ENCODE measurements at places on chromosomes 16 and 17.

DNA sequence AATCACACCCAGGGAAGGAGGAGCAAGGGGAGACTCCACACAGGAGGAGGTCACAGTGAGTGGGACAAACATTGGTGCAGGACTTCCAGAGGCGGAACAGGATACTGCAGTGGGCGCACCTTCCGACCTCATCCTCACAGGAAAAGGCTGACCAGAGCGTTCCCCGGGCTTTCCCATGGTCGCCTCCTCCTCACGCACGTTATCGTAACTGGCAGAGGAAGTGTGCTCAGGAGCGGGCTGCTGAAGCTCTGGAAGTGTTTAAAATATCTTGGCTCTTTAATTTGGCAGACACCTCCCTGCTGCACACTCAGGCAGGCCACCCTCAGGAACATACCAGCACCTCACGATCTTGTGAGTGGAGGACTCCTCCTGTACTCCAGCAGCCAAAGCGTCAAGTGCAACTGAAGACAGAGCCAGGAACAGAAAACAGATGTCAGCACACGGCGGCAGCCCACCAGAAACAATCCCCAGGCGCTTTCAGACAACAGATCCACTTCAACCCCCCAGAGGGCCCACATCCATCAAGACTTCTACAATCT, 17.5 kb downstream of the FANCA start:
- H3K27ac ChIP-seq: no peak overlapping the region
- no peak overlapping the region for H3K4me3 ChIP-seq
- peaks cover 95% of the 10 kb centered on the region for H3K36me3 ChIP-seq
- no peaks in the 10 kb centered on the region for H3K27me3 ChIP-seq
- no peaks in the 10 kb centered on the region for H3K4me1 ChIP-seq

DNA sequence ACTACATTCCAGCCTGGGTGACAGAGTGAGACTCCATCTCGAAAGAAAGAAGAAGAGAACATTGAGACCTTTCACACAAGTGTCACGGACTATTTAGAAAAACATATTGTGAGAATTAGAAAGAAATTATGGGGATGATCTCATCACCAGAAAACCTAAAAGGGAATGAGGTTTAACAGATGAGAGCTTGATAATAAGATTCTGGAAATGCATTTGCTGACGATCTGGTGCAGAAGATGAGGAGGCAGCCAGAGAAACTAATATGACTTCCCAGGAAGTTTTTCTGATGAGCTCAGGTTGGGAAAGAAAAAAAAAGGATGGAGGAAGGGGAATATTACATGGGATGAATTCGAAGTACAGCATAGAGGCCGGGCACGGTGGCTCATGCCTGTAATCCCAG, 10.8 kb upstream of the APOH start:
- H3K27me3 ChIP-seq: peaks cover 3% of the 10 kb centered on the region
- no peak overlapping the region for H3K4me3 ChIP-seq
- peak overlapping the region; percentile 59 for H3K27ac ChIP-seq
- no peaks in the 10 kb centered on the region for H3K36me3 ChIP-seq
- peaks cover 9% of the 10 kb centered on the region for H3K4me1 ChIP-seq

DNA sequence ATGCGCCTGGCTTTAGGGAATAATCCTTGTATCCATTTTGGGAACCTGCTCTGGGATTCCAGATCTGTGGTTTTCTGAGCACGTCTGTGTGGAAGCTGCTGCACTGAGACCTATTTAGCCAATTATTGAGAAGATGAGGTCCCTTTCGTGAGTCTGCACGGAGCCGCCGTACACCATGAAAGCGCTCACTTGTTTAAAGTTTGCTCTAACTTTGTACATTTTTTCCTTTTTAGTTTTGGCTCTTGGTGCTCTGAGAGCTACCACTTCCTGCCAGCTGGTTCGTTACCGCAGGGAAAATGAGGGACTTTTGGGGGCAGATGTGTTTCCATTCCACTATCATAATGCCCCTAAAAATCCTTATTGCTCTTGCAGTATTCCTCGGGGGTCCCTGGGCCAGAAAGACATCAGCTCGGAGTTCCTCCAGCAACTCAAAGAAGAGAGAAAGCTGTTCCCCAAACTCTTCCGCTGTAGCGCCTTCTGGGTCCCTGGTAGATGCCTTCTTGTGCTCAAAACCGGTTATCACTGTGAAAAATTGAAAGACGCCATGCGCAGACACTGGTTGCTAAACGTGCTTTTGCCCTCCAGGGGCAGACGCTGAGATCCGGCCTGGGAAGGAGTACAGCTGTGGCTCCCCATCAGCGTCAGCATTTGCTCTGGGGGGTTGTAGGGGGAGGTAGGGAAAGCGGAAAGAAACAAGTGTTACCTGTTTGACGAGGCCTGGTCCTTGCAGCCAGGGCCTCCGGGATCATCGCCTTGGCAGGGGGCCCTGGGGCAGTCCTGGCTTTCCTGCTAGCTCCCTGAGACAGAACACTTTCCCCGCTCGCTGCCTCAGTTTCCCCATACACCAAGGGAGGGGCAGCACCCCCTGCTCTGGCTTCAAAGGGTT, 238.1 kb downstream of the MRTFB start:
- peak overlapping the region; percentile 71 for H3K27ac ChIP-seq
- no peaks in the 10 kb centered on the region for H3K36me3 ChIP-seq
- DNase-seq: no peak
- no peak overlapping the region for H3K4me3 ChIP-seq
- no peaks in the 10 kb centered on the region for H3K27me3 ChIP-seq

DNA sequence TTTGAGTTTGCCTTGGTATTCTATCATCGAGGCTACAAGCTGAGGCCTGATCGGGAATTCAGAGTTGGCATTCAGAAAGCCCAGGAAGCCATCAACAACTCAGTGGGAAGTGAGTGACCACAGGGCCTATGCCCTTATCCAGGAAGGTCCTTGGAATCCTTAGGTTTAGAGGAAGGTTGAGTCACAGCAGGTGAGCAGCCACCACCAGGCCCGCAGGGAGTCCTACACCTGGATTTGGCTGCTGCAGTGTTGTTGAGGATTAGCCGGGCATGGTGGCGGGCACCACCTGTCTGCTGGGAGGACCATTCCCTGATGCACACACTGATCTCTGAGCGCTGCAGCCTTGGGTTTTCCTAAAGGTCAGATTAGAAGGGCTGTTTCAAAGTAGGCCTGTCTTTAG, 5.2 kb downstream of the ODAD4 start:
- no peaks in the 10 kb centered on the region for H3K36me3 ChIP-seq
- no peak overlapping the region for H3K27ac ChIP-seq
- H3K4me1 ChIP-seq: peaks cover 5% of the 10 kb centered on the region
- DNase-seq: no peak
- H3K27me3 ChIP-seq: no peaks in the 10 kb centered on the region

- H3K27ac ChIP-seq: peak overlapping the region; percentile 34
- H3K4me3 ChIP-seq: no peak overlapping the region
- peaks cover 21% of the 10 kb centered on the region for H3K36me3 ChIP-seq
- H3K4me1 ChIP-seq: peaks cover 3% of the 10 kb centered on the region
Observed at GRCh38 chr17:75633486-75634375, 497 bp downstream of the SMIM5 start.

- H3K4me1 ChIP-seq: no peaks in the 10 kb centered on the region
- peaks cover 63% of the 10 kb centered on the region for H3K36me3 ChIP-seq
- no peak for DNase-seq
- H3K27ac ChIP-seq: no peak overlapping the region
- no peaks in the 10 kb centered on the region for H3K27me3 ChIP-seq
Observed at GRCh38 chr16:90031931-90032673, 12.8 kb upstream of the DBNDD1 start.

DNA sequence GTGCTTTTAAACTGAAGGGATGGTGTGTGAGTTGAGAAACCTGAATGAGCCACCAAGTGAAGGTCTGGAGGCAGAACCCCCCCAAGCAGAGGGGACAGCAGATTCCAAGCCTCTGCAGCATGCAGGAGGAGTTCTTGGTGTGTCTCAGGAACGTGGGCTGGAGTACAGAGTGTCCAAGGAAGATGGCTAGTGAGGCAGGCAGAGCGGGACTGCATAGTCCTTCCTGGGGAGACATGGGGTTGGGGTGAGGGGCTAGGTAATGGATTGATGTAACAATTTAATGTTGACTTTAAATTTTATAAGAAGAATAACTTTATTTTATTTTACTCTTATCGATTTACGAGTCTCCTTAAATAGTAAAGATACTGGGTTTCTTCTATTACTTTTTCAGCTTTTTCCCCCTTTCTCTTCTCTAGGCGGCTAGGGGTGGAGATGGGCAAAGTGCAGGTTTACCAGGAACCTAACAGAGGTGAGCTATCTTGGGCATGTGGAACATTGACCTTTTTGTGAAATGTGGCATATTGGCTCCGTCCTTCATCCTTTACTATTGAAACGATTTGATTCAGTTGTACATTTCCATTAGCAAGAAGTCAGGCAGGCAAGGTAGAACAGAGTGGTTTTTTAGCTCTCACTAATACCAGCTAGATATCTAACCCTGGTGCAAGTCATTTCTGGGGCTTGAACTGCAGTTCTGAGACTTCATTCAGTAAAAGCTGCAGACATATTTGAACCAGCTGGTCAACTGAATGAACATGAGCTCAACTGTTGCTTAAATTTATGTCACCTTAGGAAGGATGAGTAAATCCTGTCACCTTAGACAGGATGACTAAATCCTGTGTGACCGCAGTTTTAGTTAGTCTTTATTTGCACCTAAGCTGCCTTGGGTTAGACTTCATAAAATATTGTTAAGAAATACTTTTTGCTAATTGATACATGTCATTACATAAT, 9.2 kb downstream of the PRPSAP2 start:
- peaks cover 52% of the 10 kb centered on the region for H3K36me3 ChIP-seq
- no peak overlapping the region for H3K27ac ChIP-seq
- no peak overlapping the region for H3K4me3 ChIP-seq
- H3K4me1 ChIP-seq: no peaks in the 10 kb centered on the region
- no peaks in the 10 kb centered on the region for H3K27me3 ChIP-seq
- no peak for DNase-seq

DNA sequence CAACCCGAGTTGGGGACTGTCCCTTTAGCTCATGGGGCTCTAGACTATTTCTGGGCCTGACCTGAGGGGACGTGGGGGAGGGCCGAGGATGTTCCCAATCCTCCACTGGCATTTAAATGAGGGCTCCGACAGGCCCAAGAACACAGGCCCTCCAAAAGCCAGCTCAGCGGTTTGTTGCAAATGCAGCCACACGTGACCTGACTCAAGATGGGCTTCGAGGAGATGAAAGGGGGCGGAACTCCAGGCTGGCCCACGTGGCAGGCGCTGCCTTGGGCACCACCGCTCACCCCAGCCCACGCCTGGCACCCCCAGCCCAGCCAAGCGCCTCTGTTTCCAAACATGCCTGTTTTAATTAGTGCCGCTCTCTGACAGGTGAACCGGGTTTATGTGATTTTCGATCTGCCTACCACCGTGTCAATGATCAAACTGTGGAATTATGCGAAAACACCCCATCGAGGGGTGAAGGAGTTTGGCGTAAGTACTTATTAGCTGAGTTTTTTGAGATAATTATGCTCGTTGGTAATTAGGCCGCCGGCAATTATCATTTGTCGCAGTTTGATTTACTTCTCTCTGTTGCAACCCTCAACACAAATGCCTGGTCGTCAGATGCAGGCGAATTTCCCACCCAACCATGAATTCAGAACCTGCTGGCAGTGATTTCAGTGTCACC, 226.7 kb downstream of the KATNIP start:
- no peak overlapping the region for H3K27ac ChIP-seq
- H3K4me1 ChIP-seq: no peaks in the 10 kb centered on the region
- no peak for DNase-seq
- no peak overlapping the region for H3K4me3 ChIP-seq

GRCh38 chr17:50976951-50977472, 110.9 kb upstream of the TOB1 start:
- no peak overlapping the region for H3K27ac ChIP-seq
- H3K36me3 ChIP-seq: peaks cover 81% of the 10 kb centered on the region
- no peak overlapping the region for H3K4me3 ChIP-seq
- H3K27me3 ChIP-seq: no peaks in the 10 kb centered on the region
- peaks cover 4% of the 10 kb centered on the region for H3K4me1 ChIP-seq

DNA sequence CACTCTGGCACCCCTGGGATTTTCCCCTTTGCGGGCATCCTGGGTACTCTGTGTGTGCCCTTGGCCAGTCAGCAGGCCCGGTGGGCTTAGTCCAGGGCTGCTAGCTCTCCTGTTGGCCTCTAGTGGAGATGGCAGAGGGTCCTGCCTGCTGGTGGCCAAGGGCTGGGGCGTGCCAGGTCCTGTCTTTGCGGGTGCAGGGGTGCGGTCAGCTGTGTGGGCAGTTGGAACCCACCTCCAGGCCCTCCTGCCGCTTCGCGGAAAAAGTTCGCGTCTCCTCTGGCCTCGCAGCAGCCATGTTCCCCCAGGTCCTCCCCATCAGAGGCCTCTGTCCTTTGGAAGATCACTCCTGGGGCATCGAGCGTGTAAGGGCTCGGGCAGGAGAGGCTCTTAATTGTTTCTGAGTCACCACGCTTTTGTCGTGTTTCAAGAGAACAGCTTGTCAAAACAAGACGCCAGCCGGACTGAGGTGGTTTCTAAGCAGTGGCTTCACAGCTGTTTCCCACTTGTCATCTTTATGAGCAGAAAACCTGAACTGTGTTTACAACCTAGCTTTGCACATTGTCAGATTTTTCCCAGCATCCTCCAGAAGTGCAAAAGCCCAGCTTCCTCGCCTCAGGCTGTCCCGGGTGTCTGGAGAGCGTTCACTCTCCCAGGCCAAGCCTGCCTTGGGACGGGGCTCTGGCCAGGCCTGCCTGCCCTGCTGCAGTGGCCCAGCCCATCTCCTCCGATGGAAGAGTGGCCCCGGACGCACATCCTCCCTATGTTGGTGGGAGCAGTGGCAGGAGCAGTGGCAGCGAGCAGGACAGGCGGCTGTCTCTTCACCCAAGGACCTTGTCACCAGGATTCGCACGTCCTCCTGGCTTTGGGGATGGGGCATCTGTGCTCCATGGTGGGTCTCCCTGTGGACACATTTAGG, 5.0 kb upstream of the DNASE1L2 start:
- H3K27ac ChIP-seq: no peak overlapping the region
- no peaks in the 10 kb centered on the region for H3K4me1 ChIP-seq
- no peak overlapping the region for H3K4me3 ChIP-seq

GRCh38 chr16:27495191-27495590, 54.5 kb downstream of the GTF3C1 start:
- no peak overlapping the region for H3K27ac ChIP-seq
- no peaks in the 10 kb centered on the region for H3K4me1 ChIP-seq
- H3K36me3 ChIP-seq: peaks cover 82% of the 10 kb centered on the region
- no peak for DNase-seq

DNA sequence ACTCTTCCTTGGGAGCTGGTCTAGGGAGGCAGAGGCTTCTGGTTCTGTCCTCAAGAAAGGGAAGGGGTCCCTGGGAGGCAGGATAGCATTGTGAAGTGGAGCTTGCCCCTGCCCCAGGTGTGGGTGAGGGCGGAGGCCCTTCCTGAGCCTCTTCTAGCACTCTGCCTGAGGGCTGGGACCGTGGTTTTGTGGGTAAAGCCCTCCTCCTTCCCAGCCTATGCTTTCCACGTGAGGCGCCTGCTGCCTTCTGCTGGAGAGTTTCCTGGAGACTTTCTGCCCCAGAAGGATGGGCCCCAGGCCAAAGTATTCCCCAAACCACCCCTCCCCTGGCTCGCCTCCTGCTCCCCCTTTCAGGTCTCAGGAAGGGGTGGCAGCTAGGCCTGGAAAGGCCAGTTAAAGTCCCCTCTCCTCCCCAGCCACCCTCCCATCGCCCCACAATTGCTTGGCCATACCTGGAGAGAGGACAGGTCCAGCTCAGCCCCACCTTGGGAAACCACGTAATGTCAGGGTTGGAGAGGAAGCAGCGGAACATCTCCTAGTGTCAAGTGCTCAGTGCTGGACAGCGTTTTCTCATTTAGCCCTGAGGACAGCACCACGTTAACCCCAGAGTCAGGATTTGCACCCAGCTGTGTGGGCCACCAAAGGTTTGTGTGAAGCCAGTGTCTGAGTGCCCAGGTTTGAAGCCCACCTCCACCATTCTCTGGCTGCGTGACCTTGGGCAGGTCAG, 5.6 kb downstream of the SBK1 start:
- H3K27me3 ChIP-seq: peaks cover 12% of the 10 kb centered on the region
- DNase-seq: no peak
- no peaks in the 10 kb centered on the region for H3K4me1 ChIP-seq
- H3K27ac ChIP-seq: no peak overlapping the region

Measured in RWPE2 (cell line).